ENCODE measurements at places on chromosomes 7 and 10.

DNA sequence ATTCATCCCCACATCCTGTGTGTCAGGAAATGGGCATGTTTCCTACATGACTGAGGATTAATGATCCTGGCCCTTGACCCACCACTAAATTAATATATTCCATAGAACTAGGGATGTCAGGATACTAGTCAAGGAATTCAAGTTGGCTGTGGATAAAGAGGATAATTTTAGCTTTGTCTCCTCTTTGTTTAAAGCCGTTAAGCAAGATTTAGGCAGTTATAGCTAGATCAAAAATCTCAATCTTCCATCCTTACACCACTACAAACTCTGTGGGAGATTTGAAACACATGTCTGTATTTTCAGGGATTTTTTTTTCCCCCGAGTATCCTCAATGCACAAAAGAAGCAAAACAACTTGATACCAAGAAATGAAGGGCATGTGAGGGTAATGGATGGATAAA, 417.1 kb downstream of the MAGI2 start:
- no peak for DNase-seq

DNA sequence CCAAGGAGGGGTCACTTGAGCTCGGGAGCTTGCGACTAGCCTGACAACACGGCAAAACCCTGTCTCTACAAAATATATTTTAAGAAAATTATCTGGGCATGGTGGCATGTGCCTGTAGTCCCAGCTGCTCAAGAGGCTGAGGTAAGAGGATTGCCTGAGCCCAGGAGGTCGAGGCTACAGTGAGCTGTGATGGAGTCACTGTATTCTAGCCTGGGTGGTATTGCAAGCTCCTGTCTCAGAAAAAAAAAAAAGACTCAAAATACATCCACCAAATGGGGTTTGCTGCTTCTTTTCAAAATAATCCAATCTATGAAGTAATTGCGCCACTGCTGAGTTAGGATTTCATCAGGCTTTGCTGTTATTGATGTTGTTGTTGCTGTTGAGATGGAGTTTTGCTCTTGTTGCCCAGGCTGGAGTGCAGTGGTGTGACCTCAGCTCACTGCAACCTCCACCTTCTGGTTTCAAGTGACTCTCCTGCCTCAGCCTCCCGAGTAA, 11.1 kb upstream of the VIM start:
- DNase-seq, result no peak

- DNase-seq, result no peak
Observed at GRCh38 chr7:75988568-75989499, 5.6 kb downstream of the TMEM120A start.

GRCh38 chr10:88162852-88163251, 299.4 kb downstream of the PTEN start:
- DNase-seq, result no peak

DNA sequence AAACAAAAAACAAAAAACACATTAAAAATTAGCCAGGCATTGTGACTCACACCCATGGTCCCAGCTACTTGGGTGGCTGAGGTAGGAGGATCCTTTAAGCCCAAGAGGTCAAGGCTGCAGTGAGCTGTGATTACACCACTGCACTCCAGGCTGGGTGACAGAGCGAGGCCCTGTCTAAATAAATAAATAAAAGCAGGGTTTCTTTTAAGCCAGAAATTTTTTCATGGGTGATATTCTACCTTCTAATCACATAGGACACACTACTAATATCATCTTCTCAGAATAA, 14.2 kb upstream of the SVIL start:
- no peak for DNase-seq

All from SW480 (cell line).